ENCODE measurements at places on chromosomes 11 and 22.

GRCh38 chr11:60957188-60957587 lies 5.2 kb upstream of the SLC15A3 start:
- DNase-seq = no peak

- no peak for DNase-seq
Measured at GRCh38 chr11:36929401-36929800, 331.4 kb upstream of the RAG2 start.

GRCh38 chr11:73218106-73218829 lies at the start of gene P2RY2:
Gene P2RY2, plus strand, starts transcription at chr11:73218281. Its CDS starts 15,879 bp downstream, at chr11:73234160.
- DNase-seq = peak; percentile 27

DNA sequence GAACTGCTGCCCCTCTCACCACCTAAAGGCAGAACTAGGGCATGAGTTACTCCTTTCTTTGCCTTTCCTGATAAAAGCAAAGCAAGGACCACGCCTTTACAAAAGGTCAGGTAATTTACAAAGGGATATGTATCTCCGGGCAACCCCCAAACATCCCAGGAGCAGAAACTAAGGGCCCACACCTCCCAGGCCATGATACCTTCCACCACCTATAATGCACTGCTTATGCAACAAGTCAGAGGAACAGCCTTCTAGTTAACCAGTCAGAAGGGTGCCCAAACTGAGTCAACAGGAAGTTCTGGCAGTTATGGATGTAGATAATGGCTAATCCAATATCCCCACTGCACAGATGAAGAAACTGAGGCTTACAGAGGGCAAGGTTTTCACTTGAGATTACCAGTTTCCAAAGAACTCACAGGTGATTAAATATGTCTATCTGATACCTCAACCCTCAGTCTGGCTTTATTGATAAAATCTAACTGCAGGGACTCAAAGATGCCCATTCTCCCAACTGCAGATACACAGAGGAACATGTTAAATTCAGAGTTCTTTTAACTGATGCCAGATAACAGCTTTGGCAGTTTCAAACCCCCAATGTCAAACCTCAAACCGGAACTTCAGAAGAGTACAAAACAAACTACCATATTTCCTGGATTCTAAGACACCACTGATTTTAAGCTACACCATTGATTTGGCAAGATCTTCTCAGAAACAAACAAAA lies 16.8 kb upstream of the CASTOR1 start:
- peak; percentile 67 for DNase-seq

DNA sequence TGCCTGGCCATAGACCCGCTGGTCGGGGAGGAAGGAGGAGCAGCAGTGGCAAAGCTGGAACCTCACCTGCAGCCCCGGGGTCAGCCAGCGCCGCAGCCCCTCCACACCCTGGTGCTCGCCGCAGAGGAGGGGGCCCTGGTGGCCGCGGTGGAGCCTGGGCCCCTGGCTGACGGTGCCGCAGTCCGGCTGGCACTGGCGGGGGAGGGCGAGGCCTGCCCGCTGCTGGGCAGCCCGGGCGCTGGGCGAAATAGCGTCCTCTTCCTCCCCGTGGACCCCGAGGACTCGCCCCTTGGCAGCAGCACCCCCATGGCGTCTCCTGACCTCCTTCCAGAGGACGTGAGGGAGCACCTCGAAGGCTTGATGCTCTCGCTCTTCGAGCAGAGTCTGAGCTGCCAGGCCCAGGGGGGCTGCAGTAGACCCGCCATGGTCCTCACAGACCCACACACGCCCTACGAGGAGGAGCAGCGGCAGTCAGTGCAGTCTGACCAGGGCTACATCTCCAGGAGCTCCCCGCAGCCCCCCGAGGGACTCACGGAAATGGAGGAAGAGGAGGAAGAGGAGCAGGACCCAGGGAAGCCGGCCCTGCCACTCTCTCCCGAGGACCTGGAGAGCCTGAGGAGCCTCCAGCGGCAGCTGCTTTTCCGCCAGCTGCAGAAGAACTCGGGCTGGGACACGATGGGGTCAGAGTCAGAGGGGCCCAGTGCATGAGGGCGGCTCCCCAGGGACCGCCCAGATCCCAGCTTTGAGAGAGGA lies 11.9 kb downstream of the TMEM121B start:
- no peak for DNase-seq

DNA sequence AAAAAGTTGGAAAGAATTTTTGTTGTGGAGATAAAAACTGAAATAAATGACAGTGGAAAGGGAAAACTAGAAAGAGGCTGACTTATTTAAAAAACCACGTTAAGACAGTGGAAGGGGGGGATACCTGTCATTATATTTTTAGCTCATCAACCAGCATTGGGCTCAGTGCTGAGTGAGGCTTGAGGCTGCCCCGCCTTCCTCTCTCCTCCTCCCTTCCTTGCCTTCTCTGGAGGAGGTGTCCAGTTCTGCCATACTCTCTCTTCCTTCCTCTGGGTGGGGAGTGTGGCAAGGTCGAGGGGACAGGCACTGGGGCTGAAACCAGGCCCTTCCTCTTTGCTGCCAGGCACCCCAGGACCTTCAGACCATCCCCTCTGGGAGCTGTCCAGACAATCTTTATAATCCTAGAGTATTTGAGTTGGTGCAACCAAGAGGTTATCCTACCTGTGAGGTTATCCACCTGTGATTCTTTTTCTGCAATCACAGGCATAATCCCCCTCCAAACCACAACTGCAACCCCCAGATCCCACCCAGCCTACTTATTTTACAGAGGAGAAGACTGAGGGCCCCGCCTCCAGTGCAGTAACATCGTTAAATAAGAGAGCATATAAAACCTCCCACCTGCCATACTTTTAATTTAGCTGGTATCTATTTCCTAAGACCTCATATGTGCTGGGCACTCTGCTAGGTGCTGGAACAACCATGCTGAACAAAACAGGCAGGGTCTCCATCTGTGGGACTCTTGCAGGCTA lies 578.5 kb downstream of the BUD13 start:
- no peak for DNase-seq

- DNase-seq = no peak
Measured at GRCh38 chr11:1348796-1349326, 39.4 kb upstream of the TOLLIP start.

DNA sequence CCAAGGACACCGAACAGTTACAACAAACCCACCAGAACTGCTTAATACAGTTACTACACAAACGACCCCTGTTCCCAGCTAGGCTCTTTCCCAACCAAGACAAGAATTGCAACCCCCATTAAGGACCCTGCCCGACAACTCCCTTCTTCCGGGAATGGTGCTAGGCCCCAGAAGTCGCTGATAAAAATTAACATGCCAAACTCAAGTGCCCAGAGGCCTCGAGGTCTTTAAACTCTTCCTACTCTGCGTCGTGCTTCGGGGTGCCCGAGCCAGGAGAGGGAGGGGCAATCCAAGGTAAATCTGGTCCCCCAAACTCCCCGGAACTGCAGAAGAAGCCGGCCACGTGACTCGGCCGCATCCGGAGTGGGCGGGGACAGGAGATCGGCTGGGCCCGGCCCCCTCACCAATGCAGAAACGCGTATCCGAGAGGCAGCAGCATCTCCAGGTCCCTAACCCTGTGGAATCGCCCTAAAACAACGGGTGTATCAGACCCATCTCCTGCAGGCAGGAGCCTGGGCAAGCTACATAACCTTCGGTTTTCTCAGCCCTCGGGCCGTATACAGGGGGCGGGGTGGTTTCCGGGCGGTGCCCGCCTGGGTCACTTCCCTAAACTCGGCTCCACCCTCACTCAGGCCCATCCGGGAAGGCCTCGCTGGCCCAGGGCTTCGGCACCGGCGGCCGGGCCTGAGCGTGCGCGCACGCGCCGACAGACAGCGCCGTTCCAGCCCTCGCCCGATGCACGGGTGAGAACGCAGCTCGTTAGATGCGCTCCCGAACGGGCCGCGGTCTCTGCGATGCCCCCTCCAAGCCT lies 1.1 kb downstream of the CFL1 start:
- peak; percentile 92 for DNase-seq

GRCh38 chr11:68009391-68010089 lies 587 bp upstream of the ALDH3B1 start:
- peak; percentile 20 for DNase-seq

GRCh38 chr22:49367041-49367697 lies 460.5 kb downstream of the BRD1 start:
- DNase-seq = no peak

- no peak for DNase-seq
Measured at GRCh38 chr11:73294604-73295003, 13.5 kb upstream of the ARHGEF17 start.

DNA sequence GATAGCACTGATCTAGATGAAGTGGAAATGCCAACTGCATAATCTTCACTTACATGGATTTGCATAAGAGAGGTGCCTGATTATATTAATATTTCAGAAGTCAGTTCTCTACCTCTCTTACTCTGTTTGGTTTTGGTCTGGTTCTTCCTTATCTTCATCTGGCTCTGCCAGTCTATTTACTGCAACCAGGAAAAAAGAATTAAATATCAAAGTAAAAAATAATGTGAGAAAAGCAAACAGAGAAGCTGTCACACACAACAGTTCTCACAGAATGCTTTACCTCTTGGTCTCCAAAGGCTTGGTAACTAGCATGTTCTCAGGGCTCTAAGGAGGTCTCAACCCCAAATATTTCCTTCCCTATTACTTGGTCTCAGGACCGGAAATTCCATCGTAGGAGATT lies 6.7 kb downstream of the VSIG10L2 start:
- no peak for DNase-seq

DNA sequence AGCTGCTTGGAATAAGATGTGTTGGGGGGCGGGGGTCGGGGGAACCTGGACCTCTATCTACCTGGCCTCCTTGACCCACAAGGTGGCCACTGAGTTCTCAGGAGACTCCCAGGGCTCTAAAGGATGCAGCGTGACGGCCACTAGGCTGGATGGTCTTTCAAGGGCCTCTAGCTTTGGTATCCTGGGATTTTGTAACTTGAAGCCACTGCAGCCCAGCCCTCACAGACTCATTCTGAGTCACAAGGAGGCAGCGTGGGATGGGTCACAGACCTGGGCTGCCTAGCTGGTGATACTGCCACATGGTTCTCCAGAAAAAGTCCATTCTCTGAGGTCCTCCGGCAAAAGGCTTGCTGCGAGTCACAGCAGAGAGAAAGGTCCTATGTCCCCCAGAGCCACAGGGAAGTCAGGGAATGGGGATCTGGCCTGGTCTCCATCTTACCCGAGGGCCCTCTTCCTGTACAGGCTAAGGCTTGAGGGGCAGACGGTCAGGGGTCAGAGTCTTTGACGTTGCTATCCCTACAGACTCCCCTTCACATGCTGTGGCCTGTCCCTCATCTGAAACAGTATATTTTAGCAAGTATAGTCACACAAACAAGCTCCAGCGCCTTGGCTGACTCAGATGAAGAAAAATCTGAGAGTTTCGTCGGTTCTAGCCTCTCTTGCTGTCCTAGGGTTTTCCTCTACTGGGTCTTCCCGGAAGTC lies 52.4 kb downstream of the KCNC1 start:
- no peak for DNase-seq

- DNase-seq = no peak
Measured at GRCh38 chr11:17775507-17776211, 41.1 kb downstream of the KCNC1 start.

GRCh38 chr22:35170716-35171697 lies 86.3 kb upstream of the HMGXB4 start:
- no peak for DNase-seq

DNA sequence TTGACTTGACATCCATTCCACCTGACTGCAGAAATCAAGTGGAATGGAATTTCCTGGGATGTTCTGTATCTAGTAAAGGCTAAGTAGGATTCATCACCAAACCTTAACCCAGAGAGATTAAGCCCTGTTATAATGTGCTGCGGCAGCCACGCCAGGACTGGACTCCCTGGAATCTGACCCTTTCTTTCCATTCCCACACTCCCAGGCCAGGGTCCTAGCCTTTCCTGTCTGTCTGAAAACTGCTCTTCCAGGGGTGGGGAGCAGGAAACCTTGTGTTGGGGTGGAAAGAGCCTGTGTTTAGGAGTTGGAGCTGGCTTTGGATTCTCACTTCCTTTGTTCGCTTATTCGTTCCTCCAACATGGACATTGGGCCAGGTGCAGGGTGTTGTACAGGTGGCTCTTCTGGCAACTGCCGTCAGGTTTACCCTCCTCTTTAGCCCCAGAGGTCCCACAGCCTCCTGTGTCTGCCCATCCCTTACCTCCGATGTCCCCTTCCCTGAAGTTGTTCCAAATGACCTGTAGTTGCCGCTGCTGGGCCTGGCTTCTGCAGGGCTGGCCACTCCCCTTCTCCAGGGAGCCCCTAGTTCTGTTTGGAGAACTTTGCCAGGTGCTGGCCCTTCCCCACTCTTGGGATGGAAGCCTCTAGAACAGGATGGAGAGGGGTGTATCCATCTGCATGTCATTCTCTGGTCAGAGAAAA lies 20.5 kb upstream of the PARVB start:
- DNase-seq = no peak

GRCh38 chr11:135027461-135027860 lies 615.4 kb upstream of the B3GAT1 start:
- peak; percentile 46 for DNase-seq

DNA sequence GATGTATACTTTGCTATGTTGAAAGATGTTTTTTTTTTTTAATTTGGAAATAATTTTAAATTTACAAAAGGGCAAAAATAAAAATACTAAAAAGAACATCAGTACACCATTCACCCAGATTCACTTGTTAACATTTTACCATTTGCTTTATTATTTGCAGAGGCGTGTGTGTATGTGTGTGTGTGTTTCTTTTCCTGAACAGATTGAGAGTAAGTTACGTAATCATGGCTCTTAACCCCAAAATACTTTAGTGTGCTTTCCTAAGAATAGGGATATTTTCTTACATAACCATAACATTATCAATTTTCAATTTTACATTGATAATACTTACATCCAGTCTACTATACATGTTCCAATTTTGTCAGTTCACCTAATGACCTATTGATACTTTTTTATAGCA lies 91.5 kb upstream of the HORMAD2 start:
- DNase-seq = no peak

- peak; percentile 91 for DNase-seq
Measured at GRCh38 chr22:36470162-36470993, 11.1 kb downstream of the TXN2 start.

GRCh38 chr11:72652873-72653630 lies 21.2 kb downstream of the PDE2A start:
- DNase-seq = no peak
